Immature natural killer cell (primary cell): ENCODE measurements at places on chromosomes 1 and 21. TPM values are rescaled to one million over a fixed set of nuclear protein-coding genes. Genes with fewer than 3 reads are reported as not detected.

The TSHB gene
- not detected for polyA plus RNA-seq

The RBM11 gene
- polyA plus RNA-seq: not detected

- DNase-seq: no peak
Observed at GRCh38 chr1:67609577-67610341, 75.2 kb upstream of the GADD45A start.

DNA sequence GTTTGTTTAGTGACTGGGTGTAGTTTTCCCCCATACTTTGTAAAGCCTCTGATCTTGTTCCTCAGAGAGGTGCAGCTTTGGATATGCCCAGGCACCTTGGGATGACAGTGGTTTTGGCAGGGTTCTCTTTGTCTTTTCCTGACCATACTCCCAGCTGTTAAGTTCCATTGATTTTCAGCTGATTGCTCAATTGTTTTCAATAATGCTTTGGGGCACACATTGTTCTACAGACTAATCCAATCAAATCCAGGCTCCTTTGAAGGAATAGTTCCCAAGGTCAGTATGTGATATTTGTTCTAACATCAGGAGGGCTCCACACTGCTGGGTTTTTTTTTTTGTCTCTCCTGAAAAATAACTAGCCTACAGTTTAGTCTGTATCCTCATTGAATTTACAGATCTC lies 24.8 kb downstream of the PPP2R5A start:
- no peak for DNase-seq

- DNase-seq: no peak
Observed at GRCh38 chr1:206032380-206033140, 8.9 kb upstream of the CTSE start.

The MATN1 gene
- not detected for polyA plus RNA-seq

GRCh38 chr1:237873487-237874211 lies 17.1 kb downstream of the ZP4 start:
- DNase-seq: no peak

DNA sequence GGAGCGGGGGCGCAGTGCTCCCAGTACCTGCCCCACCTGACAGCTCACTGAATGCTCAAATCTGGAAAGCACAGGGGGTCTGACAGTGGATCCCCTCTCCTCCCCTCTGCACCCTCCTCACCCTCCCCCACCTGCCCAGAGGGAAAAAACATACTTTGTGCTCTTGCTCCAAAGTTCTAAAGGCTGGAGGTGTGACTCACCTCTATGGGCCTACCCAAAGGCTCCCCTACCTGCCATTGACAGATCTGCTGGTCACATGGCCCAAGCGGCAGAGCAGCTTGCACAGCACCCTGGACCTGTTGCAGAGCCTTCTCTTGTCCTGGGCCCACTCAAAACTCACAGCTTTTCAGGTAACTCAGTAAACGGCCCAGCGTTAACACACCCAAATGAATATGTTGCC lies 55.7 kb downstream of the ADSS2 start:
- DNase-seq: no peak

The C1orf185 gene
- polyA plus RNA-seq: not detected

DNA sequence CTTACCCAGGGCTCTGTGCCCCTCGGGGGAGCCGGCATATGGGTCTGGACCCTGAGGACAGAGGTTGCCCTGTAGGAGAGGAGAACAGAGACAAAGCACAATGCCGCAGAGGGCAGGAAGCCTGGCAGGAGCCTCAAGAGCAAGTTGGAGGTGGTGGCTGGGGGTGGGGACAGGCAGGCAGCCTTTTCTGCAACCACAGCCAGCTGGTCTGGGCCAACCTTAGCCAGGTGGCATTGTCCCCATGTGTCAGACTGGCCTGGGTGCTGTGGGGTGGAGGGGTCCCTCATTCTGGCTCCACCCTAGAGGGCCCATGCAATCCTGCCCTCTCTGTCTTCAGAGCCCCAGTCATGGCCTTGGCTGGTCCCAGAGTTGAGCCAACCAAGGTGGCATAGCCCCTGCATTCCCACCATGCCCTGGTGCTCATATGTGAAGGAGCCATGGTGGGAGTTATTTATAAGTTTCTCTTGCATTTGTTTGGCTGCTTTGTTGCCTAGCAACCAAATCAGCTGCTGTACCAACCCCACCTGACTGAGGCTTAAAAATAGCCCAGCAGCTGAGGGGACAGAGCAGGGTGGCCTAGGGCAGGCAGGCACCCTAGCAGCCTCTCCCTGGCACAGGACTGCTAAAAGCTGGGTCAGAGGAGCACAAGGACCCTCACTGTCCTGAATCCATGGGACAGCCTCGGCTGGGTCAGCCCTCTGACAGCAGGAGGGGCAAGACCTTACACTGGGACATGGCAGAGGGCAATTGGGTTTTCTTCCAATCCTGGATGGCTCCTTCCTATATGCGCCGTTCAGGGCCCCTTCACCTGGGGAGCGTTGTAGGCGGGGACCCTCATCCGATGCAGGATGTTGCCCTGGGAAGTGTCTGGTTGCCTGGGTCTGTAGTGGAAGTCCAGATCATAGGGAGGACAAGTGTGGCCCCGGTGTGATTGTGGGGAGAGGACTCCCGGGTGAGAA lies 19.5 kb downstream of the MAP7D1 start:
- no peak for DNase-seq

GRCh38 chr1:161216945-161217712 lies 2.0 kb downstream of the FCER1G start:
- DNase-seq: peak; percentile 84

DNA sequence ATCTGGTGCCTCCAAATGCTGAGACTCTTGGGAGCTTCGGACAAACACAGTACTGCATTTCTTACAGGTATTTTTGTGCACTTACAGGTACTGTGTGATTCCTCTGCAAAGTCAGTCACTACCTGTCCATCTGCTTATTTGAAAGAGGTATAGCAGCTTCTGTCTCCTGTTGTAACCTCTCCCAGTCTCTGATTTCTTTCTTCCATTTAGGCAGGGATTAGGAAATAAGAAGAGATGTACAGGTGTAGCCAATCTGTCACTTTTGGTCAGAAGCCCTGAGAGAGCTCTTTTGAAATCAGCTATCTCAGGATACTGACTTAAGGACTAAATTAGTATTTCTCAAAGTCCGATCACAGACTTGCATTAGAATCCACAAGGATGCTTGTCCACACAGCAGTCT lies 54.0 kb downstream of the AKT3 start:
- DNase-seq: no peak

GRCh38 chr1:191695865-191696264 lies 462.4 kb upstream of the RGS18 start:
- no peak for DNase-seq

- DNase-seq: no peak
Observed at GRCh38 chr1:20154301-20154831, 15.2 kb downstream of the PLA2G2F start.

DNA sequence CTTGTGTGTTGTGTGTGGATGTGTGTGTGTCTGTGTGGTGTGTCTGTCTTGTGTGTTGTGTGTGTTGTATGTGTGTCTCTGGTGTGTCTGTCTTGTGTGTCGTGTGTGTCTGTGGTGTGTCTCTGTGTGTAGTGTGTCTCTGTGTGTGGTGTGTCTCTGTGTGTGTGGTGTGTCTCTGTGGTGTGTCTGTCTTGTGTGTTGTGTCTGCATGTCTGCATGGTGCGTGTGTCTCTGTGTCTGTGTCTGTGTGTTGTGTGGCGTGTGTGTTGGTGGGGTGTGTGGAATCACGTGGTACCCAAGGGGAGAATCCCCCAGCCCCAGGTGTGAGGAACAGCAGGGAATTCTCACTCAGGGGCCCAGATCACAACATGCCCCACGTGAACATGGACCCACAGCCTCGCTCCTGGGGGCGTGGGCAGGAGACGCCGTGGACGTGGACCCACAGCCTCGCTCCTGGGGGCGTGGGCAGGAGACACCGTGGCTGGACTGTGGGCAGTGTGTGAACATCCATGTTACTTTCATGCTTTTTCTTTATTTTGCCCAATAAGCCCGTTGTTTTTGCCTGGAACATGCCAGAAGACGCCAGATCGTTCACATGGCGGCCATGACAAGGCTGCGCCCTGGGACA lies 67.8 kb downstream of the SLC19A1 start:
- no peak for DNase-seq

The C2CD4D gene
- polyA plus RNA-seq: 0.22 TPM

DNA sequence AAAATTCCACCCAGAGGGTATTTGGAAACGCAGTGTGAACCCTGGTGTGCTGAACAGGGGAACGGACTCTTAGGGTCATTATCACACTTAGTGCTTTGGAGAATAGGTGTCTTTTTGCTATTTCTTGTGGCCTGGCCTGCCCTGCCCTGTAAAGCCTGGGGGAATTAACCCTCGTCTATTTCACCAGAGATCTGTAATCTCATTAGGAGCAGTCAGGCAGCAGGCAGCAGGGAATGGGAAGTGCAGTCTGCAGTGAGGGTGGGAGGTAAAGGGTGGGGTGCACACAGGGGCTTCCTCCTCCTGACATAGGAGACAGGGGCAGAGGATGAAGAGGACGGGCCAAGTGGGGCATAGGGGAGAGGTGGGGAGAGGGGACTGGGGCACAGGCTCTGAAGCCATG lies 1.1 kb upstream of the SLC1A7 start:
- DNase-seq: no peak

- peak; percentile 2 for DNase-seq
Observed at GRCh38 chr1:197356723-197357533, 88.9 kb downstream of the CRB1 start.

- DNase-seq: no peak
Observed at GRCh38 chr1:230744382-230744781, 2.8 kb upstream of the CAPN9 start.

- no peak for DNase-seq
Observed at GRCh38 chr1:17819129-17819802, 64.1 kb downstream of the ACTL8 start.

GRCh38 chr1:93681101-93681988 lies at the start of gene BCAR3:
Gene BCAR3, minus strand, starts transcription at chr1:93681837. Its CDS starts 6,907 bp downstream, at chr1:93674930.
- peak; percentile 26 for DNase-seq

The OR2L3 gene
- not detected for polyA plus RNA-seq

GRCh38 chr1:179082333-179082998 lies 596 bp downstream of the TOR3A start:
- DNase-seq: peak; percentile 38

The IGSF5 gene
- polyA plus RNA-seq: not detected

The ZNF670 gene
- not detected for polyA plus RNA-seq

GRCh38 chr1:158984386-158984785 lies 25.3 kb upstream of the IFI16 start:
- DNase-seq: no peak

GRCh38 chr1:187680823-187681222 lies 852.1 kb downstream of the PLA2G4A start:
- no peak for DNase-seq

The GCSAML gene
- 0.07 TPM for polyA plus RNA-seq

DNA sequence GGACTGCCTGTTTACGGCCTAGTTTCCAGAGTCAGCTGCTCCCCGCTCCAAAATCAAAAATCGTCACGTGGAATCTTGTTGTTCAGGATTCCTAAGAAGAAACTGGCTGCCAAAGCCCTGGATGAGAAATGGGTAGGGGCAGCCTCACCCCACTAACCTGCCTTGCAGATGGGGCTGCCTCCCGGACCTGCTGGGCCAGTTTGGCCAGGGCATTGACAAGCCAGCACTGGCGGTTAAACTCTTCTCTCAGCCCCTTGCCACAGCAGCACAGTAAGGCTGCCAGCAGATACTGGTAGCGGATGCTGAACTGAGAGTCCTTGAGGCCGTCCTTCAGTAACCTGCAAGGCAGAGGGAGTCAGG lies 31.6 kb upstream of the PPP1R15B start:
- DNase-seq: no peak

DNA sequence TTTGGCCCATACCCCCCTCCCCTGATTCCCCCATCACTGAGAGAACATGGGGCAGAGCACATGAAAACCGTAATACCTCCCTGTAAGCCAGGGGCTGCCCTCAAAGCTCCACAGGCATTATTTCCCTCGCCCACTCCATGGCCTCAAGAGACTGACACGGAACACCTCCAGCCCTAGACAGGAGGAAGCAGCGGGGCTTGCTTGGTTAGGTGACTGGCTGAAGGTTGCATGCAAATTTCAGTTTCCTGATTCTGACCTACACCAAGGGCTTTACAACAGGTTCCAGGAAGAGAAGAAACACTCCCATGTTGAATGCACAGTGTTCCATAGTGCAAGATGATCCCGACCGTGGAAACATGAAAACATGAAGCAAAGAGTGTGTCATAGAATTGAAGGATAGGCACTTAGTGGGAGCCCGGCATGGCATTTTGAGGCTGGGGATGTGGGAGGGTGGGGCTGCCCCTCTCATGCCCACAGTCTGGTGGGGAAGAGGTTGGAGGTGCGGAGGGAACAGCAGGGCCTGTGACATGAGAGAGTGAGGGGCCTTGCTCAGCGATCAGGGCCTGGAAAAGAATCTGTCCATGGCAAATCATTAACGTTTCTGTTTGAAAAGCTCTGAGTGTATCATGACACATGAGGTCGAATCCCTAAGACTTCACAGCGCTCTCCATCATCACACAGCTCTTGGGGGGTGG lies 33.5 kb downstream of the GPR137B start:
- no peak for DNase-seq

- DNase-seq: no peak
Observed at GRCh38 chr1:65791396-65791795, 1.3 kb upstream of the PDE4B start.

DNA sequence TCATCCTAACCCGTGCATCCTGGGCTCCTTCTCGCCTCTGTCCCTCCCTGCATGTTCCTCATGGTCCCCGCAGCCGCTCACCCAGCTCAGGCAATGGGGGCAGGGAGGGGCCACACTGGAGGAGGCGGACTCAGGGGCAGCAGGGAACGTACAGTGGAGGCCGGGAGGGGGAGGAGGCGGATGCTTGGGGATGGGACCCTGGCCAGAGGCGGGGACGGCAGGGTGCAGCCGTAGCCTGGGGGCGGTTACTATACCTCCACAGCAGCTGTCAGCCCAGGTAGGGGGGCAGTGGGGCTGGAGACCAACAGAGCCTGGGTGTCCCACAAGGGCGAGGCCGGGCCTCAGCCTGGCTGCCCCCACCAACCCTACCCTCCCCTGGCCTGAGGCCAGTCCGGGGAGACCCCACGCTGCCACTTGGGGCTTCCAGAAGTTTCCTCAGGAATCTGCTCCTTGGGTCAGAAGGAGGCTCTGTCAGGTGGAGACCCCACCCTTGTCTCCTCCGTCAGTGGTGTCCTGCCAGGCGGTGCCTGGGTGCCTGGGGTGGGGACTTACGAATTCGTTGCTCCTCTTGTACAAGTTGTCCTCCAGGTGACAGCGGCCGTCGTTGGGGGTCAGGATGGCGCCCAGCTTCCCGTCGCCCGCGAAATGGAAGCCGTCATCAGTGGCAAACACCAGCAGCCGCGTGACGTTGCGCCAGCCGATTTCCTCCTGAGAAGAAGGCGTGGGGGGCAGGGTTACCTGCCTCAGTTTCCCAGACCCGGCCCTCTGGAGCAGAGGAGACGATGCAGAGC lies 20.7 kb downstream of the ITGB2 start:
- DNase-seq: no peak

The KRTAP11-1 gene
- not detected for polyA plus RNA-seq

- DNase-seq: no peak
Observed at GRCh38 chr1:209625791-209626285, 26.4 kb downstream of the LAMB3 start.

- no peak for DNase-seq
Observed at GRCh38 chr1:30284226-30284625, 439.2 kb downstream of the MATN1 start.
